Spleen (tissue), 13 donors: ENCODE measurements at places on chromosomes 1 and 21.

- DNase-seq, result no peak
Observed at GRCh38 chr1:177235350-177235749, 64.6 kb downstream of the BRINP2 start.

- no peak for DNase-seq
Observed at GRCh38 chr1:200022239-200022804, 5.2 kb upstream of the NR5A2 start.

DNA sequence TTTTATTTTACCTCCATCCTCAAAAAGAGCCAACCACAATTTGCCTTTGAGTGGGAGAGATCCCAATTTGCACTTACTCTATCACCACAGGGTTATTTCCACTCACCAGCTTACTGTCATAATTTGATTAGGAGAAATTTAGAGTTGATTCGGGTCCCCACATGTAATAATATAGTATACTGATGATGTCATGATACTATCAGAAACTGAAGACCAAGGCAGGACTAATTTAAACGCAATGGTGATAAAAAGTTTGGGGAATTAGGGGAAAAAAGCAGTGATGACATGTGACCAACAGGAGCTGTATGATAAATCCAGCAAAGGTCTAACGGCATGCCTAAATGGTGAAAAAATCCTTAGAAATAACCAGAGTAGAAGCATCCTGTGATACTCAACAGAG lies 54.4 kb downstream of the TRIM33 start:
- no peak for DNase-seq

GRCh38 chr1:191993549-191993948 lies 164.7 kb upstream of the RGS18 start:
- no peak for DNase-seq
